ENCODE measurements at places on chromosomes 2 and 18.

DNA sequence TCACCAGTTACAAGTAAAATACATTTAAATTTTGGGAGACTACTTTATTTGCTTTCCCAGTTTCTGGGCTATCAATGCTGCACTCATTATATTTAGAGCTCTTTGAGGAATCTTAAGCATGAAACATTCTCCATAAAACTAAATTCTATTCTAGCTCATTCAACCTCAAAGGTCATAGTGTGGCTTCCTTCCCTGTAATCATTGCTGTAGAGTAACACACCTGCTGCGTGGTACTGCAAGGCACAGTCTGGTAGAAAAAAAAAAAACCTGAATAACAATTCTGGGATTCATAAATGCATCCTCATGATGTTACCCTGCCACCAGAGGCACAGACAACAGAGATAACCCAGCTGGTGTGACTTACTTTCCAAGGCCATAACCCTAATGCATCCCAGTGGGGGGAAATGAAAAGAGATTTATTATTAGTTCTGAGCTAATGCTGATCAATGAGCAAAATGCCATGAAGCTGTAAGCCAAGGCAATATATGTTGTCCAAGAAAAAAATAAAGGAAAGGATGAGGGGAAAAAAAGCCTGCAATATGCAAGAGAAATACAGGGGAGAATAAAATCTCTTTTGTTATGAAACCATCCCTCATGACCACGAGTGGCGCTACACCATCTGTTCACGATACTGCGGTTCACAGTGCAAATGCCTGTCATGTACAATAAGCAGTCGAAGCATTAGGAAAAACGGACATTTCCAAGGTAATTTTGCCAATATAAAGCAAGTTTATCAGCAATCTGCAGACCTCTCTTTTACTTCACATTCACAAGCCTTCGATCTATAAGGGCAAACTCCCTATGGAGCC lies 1481.6 kb upstream of the PIK3C3 start:
- no peak for DNase-seq

DNA sequence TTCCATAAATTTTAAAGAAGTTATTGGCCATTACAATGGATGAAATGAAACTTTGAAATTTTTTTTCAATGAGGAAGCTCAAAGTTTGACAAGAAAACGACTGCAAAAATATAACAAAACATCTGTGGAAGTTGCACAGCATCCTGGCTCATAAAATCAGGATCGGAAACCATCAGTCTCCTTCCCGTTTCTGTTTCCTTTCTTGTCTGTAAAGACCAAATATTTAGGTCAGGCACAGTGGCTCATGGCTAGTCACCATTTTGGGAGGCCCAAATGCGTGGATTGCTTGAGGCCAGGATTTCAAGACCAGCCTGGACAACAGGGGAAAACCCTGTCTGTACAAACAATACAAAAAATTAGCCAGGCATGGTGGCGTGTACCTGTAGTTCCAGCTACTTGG lies 27.6 kb upstream of the SSB start:
- no peak for DNase-seq

- DNase-seq: peak; percentile 3
These were observed 5.5 kb downstream of the SALL3 start for GRCh38 chr18:78984941-78985784.

DNA sequence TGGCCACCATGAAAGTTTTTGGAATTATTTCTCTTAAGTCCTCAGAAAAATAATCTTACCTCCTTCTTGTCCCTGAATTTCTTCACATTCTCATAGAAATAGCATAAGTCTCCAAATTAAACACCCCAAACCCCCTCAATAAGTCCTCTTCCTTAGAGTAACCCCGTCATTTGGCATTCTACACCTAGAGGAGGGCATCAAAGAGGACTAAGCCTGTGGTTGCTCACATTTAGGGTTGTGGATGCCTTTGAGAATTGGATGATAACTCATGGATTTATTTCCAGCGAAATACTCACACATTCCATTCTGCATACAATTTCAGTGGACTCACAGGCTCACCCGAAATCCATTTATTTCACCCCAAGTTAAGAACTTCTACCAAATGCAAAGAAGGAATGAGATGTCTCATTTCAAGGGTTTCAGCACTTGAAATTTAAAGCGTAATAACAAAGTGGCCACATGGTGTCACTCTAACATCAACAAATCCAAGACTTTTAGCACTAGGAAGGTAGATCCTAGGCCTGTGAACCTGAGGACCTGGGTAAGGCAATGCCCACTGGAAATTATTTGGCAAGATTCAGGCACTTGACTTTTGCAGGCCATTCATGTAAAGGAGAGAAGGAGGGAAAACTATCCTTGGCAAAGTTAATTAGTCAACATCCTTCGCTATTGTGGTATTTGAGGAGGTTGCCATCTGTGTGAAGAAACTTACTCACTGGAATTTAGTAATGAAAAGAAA lies 24.6 kb downstream of the DYTN start:
- DNase-seq: no peak

GRCh38 chr2:146720170-146720569 lies 1124.7 kb upstream of the ACVR2A start:
- DNase-seq: no peak

DNA sequence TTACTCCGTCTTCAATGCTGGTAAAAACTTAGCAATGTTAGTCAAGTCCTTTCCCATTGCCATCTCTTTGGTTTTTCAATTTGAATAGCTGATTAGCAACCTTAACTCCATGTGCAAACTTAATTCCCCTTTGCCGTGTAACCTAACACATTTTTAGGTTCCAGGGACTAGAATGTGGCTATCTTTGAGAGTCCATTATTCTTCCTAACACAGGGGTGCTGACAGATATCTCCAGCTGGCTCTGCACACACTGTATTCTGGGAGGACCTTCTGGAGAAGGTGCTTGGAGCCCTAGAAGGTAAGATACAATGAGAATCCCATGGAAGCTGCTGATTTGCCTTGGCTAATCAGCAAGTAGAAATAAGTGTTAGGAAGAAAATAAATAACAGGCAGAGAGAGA lies 104.6 kb upstream of the STON1 start:
- no peak for DNase-seq

GRCh38 chr18:55106466-55106865 lies 147.2 kb upstream of the CCDC68 start:
- no peak for DNase-seq

- DNase-seq: no peak
These were observed 13.4 kb upstream of the WDR75 start for GRCh38 chr2:189427872-189428271.

GRCh38 chr2:202023904-202024266 lies 9.8 kb upstream of the FZD7 start:
- DNase-seq: no peak

DNA sequence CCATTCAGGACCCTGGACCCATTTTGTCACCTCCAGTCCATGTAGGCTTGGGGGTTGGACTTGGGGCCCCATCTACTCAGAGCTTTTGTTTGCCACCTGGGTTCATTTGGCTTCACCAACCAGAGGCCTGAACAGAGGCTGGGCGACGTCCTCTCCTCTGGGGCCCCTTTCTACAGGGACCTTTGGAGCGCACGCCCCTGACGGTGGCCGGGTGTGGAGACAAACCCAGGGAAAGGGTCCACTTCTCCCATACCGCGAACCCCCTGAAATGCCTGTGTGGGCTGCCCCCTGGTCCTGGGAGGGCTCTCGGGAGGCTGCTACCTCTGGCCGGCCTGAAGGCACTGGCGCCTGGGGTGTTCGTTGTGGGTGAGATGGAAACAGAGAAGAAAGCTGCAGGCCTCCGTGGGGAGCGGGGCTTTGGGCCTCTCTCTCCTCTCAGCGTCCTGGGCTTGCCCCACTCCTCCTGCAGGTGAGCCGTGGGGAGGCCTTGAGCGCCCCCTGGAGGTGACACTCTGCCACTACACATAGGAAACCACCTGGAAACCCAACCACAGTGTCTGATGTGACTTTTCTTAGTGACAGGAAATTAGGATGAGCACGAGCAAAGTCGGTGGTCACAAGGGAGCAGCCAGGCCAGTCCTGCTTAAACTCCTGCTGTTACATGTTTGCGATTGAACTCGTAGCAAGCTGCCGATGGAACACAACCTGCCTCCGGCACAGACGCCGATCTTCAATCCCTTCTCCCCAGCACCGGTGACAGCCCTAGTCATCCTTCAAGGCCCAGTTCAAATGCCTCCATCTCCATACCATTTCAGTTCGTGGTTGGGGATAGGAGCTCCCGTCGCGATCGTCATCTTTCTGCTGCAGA lies 12.0 kb upstream of the NTSR2 start:
- no peak for DNase-seq

DNA sequence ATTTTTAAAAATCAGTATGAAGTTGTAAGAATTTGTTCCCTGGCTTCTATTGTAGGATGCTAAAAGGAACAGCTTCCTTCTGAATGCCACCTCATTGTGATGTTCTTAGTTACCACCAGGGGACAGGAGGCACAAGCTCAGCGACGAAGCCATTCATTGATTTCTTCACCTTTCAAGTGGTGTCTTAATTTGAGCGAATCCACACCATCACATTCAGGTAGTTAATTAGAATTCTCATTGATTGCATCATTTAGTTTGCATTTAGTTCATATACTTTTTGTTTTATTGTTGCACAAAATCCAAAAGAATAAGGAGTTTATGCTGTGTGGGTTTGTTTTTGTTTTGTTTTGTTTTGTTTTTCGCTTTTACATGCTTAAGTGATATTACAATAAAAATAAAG lies 23.1 kb downstream of the CYP27C1 start:
- DNase-seq: no peak

DNA sequence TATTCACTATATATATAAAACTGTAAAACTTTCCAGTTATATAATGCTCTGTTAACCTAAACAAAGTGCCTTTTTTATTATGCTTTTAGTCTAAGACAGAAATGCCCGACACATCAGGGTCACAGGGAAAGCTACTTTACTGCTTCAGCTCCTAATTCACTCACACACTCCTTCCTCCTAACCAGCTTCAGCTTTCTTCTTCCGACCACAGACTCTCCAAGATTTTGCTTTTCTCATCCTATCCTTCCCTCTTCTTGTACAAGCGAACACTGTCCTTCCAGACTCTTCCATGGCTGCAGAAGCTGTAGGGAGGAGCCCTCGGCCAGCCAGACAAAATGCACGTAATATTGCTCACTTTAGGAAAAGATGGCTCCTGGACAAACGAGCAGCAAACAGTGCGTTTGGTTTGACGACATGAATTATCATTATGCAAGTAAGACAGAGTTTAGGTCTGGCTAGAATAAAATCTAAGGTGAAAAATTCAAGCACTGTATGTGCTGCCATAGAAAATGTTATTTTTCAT lies 47.5 kb upstream of the HNRNPA3 start:
- DNase-seq: no peak

GRCh38 chr18:54983791-54984190 lies 24.5 kb upstream of the CCDC68 start:
- no peak for DNase-seq

DNA sequence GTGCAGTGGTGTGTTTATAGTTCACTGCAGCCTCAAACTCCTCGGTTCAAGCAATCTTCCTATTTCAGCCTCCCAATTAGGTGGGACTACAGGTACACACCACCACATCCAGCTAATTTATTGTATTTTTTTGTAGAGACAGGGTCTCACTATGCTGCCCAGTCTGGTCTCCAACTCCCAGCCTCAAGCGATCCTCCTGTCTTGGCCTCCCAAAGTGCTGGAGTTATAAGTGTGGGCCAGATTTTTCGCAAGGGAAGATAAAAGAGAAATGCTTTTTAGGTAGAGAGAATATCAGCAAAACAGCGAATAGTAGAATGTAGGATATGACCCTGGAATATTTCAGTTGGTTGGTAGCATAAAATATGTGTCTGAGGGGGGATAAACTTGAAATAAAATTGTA lies 4.3 kb downstream of the DDX1 start:
- no peak for DNase-seq

DNA sequence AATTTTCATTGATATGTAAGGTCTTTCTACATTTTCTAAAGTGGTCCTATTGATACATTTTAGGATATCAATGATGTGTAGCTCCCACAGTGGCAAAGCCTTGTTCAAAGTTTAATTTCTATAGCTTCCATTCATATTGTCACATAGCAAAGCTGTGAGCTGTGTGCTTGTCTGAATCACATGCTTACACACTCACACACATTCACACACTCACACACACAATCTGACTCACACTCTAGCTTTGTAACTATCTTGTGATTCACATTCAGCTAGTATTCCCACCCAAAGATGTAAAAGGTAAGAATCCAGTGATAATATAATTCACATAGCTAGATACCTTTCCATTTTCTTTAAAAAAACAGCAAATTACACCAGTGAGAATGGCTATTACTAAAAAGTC lies 58.7 kb downstream of the MAPRE2 start:
- no peak for DNase-seq

GRCh38 chr18:3458952-3459853 lies 9.2 kb downstream of the TGIF1 start:
- DNase-seq: no peak

DNA sequence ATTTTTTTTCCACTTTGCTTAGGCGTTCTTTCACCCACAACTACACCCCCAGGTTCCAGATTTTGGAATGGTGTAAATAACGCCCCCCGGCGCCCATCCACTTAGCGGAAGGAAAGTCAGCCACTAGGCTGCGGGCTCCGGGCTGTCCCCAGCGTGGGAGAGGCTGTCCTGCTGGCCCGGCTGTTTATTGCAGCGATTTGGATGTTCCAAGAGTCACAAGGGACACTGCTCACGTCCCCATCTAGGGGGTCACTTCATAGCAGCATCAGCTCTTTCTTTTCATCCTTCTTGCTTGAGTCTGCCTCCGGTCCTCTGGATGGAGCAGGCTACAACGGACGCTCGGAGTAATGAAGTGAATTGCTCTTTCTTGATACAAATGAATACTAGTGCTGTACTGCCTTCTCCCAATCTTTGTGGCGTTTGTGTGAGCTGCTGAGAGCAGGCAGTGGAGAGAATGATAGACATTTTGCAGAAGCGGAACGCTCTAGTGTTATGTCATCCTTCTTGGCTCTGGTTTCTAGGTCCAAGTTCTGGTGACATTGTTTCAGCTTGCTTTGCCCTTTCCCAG lies 50.7 kb upstream of the PAIP2B start:
- no peak for DNase-seq

Measured in stimulated activated CD8-positive, alpha-beta memory T cell treated with anti-CD3 and anti-CD28 coated beads, Interleukin-7, amount 100 ng/mL, for 1 hour (primary cell).